Iris pigment epithelial cell (primary cell): ENCODE measurements at places on chromosomes 13 and 19.

- DNase-seq = no peak
Measured at GRCh38 chr19:27892500-27892899, 1320.5 kb downstream of the UQCRFS1 start.

DNA sequence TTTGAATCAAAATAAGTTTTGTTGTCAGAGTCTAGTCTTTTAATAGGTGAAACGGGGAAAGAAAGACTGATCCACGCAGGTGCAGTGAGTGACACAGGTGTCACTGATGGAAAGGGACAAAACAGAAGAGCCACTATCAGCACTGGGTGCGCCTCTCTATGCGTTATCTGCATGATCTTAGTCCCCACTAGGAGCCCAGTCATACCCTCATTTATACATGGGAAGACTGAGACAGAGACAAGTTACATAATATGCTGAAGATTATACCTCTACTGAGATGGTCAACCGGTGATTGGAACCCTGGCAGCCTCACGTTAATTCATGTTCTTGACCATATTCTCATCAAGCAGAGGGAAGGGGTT is 3.4 kb downstream of the LRCH1 start:
- DNase-seq = no peak

- no peak for DNase-seq
Measured at GRCh38 chr13:61136515-61136914, 279.1 kb downstream of the PCDH20 start.

GRCh38 chr19:752652-753517 is 2.0 kb downstream of the MISP start:
- peak; percentile 89 for DNase-seq
